ENCODE measurements at places on chromosomes 7 and 10.

- DNase-seq = peak; percentile 71
Observed at GRCh38 chr7:139153832-139154231, 44.3 kb upstream of the ZC3HAV1 start.

GRCh38 chr7:138064856-138065357 is 11.4 kb upstream of the AKR1D1 start:
- DNase-seq = peak; percentile 54

DNA sequence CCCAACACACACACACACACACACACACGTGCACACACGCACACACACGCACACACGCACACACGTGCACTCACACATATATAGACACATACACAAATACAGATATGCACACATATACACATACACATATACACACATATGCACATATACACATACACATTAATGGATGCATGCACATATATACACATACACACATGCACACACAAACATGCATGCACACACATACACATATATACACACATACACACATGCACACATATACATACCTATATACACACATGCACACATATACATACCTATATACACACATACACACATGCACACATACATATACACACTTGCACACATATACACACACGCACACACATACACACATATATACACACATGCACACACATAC is 312.4 kb upstream of the PFKP start:
- no peak for DNase-seq

- DNase-seq = peak; percentile 88
Observed at GRCh38 chr10:49568235-49568634, 29.3 kb upstream of the ERCC6 start.

- no peak for DNase-seq
Observed at GRCh38 chr7:47472444-47473157, 109.3 kb downstream of the TNS3 start.

GRCh38 chr7:121410829-121411596 is 14.9 kb upstream of the FAM3C start:
- DNase-seq = no peak

Data from EL (cell line).